HFFc6 (cell line): ENCODE measurements at places on chromosomes 7 and 10. TPM values are rescaled to one million over a fixed set of nuclear protein-coding genes. Genes with fewer than 3 reads are reported as not detected.

DNA sequence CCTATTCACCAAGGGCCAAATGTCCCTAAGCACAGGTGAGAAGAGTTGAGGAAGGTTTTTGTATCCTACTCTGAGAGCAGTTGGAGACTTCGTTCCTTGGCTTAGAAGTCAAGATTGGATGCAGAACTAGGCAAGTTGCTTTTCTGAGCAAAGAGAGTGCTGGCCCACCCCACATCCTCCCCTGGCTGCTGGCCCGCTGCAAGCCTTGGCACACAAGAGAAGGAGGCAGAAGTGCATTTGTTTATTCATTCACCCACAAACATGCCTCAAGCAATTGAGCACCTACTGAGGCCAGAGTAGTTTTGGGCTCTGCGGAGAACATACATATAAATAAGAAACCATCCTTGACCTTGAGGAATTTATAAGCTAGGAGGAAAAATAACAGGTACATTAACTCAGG, 318.9 kb downstream of the KCNMA1 start:
- peaks cover 79% of the 10 kb centered on the region for H3K4me1 ChIP-seq

DNA sequence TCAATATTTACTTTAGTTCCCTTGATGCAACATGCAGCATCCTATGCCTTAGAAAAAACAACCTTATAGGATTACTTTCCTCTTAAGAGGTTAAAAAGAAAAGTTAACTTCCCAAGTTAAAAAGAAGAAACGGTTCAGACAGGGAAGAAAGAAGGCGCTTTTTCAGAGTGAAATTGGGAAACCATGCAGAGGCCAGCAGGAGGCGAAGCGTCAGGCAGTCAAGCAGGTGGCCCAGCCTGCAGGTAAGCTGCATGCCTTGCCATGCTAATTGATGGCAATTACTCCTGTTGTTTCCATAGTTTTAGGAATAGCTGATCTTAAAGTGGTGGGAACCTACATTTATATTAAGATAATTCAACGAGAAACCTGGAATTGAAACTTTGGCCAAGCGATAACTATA, 302.6 kb upstream of the SP4 start:
- no peaks in the 10 kb centered on the region; the same call in 1 of the 2 replicates for H3K36me3 ChIP-seq
- no peaks in the 10 kb centered on the region for H3K4me1 ChIP-seq
- no peak overlapping the region for H3K27ac ChIP-seq
- no peak for DNase-seq
- H3K4me3 ChIP-seq = no peak overlapping the region

- H3K4me3 ChIP-seq = no peak overlapping the region
- no peak overlapping the region for H3K27ac ChIP-seq
- H3K36me3 ChIP-seq = no peaks in the 10 kb centered on the region
- H3K27me3 ChIP-seq = no peaks in the 10 kb centered on the region
- H3K4me1 ChIP-seq = peaks cover 54% of the 10 kb centered on the region
Measured at GRCh38 chr7:41925946-41926345, 223.1 kb upstream of the INHBA start.

GRCh38 chr10:108899670-108900069, 1023.6 kb downstream of the XPNPEP1 start:
- no peak for DNase-seq
- H3K27me3 ChIP-seq = peaks cover 2% of the 10 kb centered on the region; the same call in 1 of the 2 replicates
- H3K27ac ChIP-seq = no peak overlapping the region

ZNF777 gene
- total RNA-seq = 14.0 to 15.0 TPM (median 14.2 TPM) in 3 replicates

- H3K4me3 ChIP-seq = no peak overlapping the region
- peaks cover 21% of the 10 kb centered on the region for H3K36me3 ChIP-seq
- no peaks in the 10 kb centered on the region for H3K4me1 ChIP-seq
- DNase-seq = no peak
Measured at GRCh38 chr7:131431289-131431688, 103.6 kb downstream of the MKLN1 start.

DUS4L gene
- total RNA-seq = 3.7 and 8.0 TPM in 2 replicates

GRCh38 chr7:116683786-116684185, 11.8 kb downstream of the MET start:
- H3K36me3 ChIP-seq = peaks cover 44% of the 10 kb centered on the region
- DNase-seq = no peak
- peaks cover 85% of the 10 kb centered on the region for H3K4me1 ChIP-seq
- no peak overlapping the region for H3K4me3 ChIP-seq
- H3K27me3 ChIP-seq = peaks cover 3% of the 10 kb centered on the region

DNA sequence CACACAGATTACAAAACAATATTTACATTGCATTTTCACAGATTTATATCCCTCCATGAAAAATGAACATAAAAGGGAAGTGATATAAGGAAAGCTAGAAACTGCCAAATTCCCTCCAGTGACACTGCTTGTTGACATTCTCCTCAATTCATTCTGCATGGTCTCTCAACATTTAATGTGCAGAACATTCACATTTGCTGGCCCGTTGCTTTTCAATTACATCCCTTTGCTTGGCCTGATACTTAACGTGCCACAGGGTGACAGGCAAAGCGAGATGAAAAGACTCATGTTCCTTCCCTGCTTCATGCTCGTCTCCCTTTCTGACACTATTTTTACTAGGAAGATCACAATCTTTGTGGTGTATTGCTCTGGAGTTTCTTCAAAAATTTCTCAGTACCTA, 1019.7 kb upstream of the LRRN3 start:
- H3K27me3 ChIP-seq = no peaks in the 10 kb centered on the region; the same call in 1 of the 2 replicates
- H3K36me3 ChIP-seq = no peaks in the 10 kb centered on the region; the same call in 1 of the 2 replicates
- DNase-seq = no peak

FAM131B gene
- 1.2 to 1.3 TPM (median 1.3 TPM) in 3 replicates for total RNA-seq

CTAGE4 gene
- not detected in 3 replicates for total RNA-seq

DNA sequence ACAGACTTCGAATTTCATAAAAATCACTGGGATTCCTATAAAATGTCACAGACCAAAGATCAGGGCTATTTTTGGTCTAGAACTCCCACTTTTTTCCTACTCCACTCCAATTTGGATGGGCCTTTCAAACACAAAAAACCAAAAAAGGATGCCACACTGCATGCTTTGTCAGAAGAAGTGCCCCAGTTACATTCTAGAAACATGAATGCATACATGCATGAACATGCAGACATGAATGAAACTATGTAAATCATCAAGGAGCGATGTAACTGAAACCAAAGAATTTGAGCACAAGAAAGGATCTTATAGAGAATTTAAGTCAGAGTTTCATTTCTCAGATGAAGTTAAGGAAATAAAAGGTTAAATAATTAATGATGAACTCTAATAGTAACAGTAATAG, 31.8 kb upstream of the FAM133B start:
- peak overlapping the region; percentile 88 for H3K27ac ChIP-seq
- no peak for DNase-seq
- no peak overlapping the region for H3K4me3 ChIP-seq
- H3K36me3 ChIP-seq = peaks cover 37% of the 10 kb centered on the region

LEP gene
- total RNA-seq = not detected in 3 replicates

TCAF2 gene
- 1.2 to 2.3 TPM (median 2.0 TPM) in 3 replicates for total RNA-seq

DNA sequence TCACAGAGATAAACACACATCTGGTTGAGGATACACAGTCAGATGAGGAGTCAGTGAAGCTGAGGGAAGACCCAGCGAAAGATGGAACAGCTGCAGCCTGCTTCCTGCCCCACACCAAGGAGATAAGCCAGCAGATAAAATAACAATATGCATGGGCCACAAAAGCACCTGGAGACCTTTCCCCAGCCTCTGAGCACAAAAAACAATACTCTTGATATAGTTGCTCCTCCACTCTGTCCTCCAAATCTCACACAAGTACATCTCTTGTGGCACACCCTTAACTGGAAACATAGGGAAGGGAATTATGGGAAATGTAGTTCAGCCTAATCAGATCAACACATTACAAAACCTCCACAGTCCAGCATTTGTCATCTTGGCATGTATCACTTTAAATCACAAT, 9.7 kb upstream of the FHIP2A start:
- H3K4me3 ChIP-seq = no peak overlapping the region
- H3K27ac ChIP-seq = no peak overlapping the region
- peaks cover 3% of the 10 kb centered on the region; the same call in 1 of the 2 replicates for H3K27me3 ChIP-seq
- peaks cover 17% of the 10 kb centered on the region for H3K4me1 ChIP-seq
- no peak for DNase-seq
- no peaks in the 10 kb centered on the region; the same call in 1 of the 2 replicates for H3K36me3 ChIP-seq

DNA sequence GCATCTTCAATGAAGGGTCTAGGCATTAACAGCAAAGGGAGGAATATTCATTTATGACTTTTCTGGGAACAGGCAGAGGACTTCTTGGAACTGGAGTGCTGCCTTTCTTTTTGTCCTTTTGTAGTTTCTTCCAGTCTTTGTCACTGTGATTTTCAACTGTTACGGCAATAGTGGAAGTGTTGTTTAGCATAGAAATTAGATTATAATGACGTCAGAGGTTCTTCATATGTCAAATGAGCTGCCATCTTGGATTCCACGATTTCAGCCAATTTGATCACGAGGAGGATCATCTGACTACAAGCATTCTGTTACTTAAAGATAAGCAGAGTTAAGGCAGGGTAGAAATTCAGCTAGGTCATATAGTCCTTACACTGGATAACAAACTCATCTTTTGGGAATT, 239.0 kb downstream of the NEBL start:
- no peak overlapping the region for H3K4me3 ChIP-seq
- H3K4me1 ChIP-seq = no peaks in the 10 kb centered on the region
- peaks cover 25% of the 10 kb centered on the region for H3K36me3 ChIP-seq
- no peak overlapping the region for H3K27ac ChIP-seq
- no peak for DNase-seq
